ENCODE measurements at places on chromosomes 5 and 9. TPM values are rescaled to one million over a fixed set of nuclear protein-coding genes. Genes with fewer than 3 reads are reported as not detected.

Gene LECT2
- total RNA-seq = not detected

Gene NDUFS6
- total RNA-seq = 26.4 TPM

Gene FOXD4L3
- total RNA-seq = not detected

Gene SV2C
- total RNA-seq = not detected

Gene C9
- total RNA-seq = 0.46 TPM

Gene RORB
- under 0.01 TPM for total RNA-seq

Gene CBY3
- total RNA-seq = not detected

All from smooth muscle cell of the umbilical artery (primary cell).